ENCODE measurements at places on chromosomes 5 and 9.
A peak's percentile ranks its signal among the peaks of the same experiment; 100 is the strongest.

- no peak for DNase-seq
These were observed 119.7 kb upstream of the SPATA31C2 start for GRCh38 chr9:88258024-88258423.

- DNase-seq, result no peak
These were observed 326.1 kb downstream of the PLK2 start for GRCh38 chr5:58133631-58134296.

- DNase-seq, result no peak
These were observed 1630.1 kb downstream of the MAT2B start for GRCh38 chr5:165135565-165135964.

DNA sequence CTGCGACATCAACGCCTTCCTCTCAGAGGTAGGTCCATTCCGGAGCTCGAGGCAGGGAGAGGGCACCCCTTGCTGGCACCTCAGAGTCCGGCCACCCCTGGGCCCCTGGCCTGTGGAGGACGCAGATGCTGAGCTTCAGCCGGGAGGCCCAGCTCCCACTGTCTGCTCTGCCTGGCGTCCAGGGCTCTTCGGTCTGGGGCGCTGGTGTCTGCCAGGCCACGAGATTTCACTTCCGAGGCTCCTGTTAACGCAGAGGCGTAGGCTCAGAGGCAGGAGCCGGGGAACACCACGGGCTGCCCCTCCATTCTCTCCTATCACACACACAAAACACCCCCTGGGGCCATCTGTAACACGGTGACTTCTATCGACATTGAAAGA, 8.3 kb upstream of the SLC6A18 start:
- no peak for DNase-seq

- DNase-seq, result no peak
These were observed 7.4 kb upstream of the CARD19 start for GRCh38 chr9:93088656-93089015.

- DNase-seq, result peak; percentile 76
These were observed 101.9 kb upstream of the SLC44A1 start for GRCh38 chr9:105142406-105143135.

DNA sequence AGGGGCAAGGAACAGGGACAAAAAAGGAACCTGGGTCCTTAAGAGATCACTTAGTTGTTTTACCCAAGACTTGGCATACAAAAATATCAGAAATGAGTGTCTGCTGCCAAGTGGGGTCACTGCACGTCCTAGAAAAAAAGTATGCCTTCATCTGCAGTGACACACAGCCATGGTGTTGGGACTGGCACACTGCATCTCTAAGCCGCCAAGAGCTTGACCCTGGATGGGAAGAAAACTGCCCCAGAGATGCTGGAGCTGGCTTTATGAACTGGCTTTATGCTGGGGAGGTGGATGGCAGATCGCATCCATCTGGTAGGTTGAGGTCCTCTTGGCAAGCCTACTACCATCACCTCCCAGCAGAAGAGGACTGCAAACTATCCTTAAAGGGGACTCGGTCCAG, 51.7 kb downstream of the IRF1 start:
- DNase-seq, result no peak

GRCh38 chr9:107237873-107238272, 45.2 kb upstream of the RAD23B start:
- DNase-seq, result no peak

- DNase-seq, result no peak
These were observed 42.4 kb downstream of the OXCT1 start for GRCh38 chr5:41827792-41828191.

- DNase-seq, result no peak
These were observed 83.2 kb upstream of the ANKH start for GRCh38 chr5:14954616-14955343.

DNA sequence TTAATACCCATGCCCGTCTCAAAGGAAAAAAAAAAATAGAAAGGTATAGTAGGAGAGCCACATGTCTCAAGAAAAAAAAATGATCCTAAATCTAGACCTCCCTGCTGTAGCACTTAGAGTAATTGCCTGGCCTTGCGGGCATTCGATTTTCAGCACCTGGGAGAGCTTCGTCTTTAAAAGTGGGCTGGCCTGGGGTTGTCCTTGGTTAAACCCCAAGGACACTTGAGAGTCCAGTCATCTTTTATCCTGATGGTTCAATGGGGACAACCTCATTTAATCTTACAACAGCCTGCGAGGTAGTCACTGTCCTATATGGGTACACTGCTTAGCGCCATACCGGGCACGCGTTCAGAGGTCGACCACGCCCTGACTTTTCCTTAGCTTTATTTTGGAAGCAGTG, 60.1 kb downstream of the MAT2B start:
- DNase-seq, result no peak

GRCh38 chr9:15211160-15211814, 95.7 kb downstream of the TTC39B start:
- peak; percentile 61 for DNase-seq
